ENCODE measurements at places on chromosomes 2 and 18.

GRCh38 chr18:45753286-45753685 is 29.3 kb downstream of the SLC14A1 start:
- DNase-seq: no peak

- DNase-seq: no peak
Observed at GRCh38 chr2:59824314-59824713, 729.1 kb downstream of the BCL11A start.

DNA sequence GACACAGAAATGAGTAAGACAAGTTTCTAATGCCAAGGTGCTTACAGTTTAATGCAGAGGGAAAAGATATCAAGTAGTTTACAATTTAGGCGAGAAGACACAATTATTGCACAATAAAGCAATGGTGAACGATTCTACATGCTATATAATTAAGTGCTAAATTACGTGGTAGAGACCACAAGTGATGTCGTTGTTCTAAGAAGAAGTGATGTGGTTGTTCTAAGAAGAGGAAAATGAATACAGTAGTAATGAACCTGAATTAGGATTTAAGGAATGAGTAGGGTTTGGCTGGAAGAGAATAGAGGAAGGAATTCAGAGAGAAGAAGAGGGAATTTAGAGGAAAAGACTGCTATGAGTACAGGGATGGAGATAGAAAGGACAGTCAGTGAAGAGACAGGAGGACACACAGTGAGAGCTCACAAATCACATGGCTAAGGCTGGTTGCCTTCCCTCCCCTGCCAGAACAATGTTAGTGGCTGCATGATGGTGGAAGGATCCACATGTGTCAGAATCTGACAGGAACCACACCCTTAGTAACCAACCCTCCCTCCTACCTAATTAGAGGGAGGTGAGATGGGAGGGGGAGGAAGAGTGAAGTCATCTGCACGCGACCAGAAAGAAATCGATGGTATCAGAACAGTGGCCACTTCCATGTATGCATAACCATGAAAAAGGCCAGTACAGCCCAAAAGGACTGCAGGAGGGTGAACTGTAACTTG is 44.7 kb downstream of the M1AP start:
- no peak for DNase-seq

- DNase-seq: no peak
Observed at GRCh38 chr2:59183070-59183469, 941.9 kb upstream of the FANCL start.

- no peak for DNase-seq
Observed at GRCh38 chr2:235330775-235331451, 162.9 kb upstream of the AGAP1 start.

DNA sequence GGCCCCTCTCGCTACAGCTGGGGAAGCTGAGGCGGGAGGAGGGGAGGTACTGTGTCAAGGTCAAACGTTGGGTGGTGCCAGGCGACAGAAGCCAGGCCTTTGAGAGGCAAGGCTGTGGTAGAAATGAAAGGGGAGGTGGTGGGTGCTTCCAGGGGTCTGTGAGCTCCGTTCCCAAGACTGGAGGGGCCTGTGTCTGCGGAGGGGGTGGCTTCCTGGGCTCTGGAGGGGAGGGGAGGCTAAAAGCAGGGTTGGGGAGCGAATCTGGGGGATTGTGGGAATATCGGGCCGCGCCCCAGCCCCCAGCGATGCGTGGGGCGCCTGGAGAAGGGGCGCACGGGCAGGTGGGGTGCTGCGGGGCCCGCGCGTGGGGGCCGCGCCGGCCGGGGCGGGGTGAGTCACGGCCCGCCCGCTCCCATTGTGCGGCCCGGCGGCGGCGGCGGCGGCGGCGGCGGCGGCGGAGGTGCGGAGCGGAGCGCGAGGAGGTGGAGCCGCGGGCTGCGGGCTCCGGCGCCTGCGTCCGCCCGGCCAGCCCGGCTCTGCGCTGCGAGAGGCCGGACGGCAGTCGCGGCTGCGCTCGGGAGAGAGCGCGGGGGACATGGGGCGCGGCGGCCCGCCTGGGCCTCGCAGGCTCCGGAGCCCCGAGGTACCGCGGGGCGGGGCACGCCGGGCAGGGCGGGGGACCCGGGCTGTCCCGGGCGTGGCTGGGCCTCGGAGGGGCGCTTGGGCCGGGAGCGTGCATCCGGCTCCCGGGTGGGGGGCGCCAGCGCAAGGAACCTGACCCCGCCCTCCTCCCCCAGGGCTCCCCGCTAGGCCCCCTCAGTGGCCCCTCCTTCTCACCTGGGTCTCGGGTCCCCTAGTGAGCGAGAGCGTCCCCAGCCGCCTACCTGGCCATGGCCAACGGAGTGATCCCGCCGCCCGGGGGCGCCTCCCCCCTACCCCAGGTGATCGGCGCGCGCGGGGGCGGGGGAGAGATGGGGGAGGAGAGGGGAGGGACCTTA is at the start of gene SLC4A3:
Gene SLC4A3, plus strand, starts transcription at position 528 of the 998 bp plus-strand sequence. Its CDS starts 363 bp downstream, at position 891.
- no peak for DNase-seq

GRCh38 chr2:98350411-98350810 is 4.2 kb downstream of the CNGA3 start:
- no peak for DNase-seq

DNA sequence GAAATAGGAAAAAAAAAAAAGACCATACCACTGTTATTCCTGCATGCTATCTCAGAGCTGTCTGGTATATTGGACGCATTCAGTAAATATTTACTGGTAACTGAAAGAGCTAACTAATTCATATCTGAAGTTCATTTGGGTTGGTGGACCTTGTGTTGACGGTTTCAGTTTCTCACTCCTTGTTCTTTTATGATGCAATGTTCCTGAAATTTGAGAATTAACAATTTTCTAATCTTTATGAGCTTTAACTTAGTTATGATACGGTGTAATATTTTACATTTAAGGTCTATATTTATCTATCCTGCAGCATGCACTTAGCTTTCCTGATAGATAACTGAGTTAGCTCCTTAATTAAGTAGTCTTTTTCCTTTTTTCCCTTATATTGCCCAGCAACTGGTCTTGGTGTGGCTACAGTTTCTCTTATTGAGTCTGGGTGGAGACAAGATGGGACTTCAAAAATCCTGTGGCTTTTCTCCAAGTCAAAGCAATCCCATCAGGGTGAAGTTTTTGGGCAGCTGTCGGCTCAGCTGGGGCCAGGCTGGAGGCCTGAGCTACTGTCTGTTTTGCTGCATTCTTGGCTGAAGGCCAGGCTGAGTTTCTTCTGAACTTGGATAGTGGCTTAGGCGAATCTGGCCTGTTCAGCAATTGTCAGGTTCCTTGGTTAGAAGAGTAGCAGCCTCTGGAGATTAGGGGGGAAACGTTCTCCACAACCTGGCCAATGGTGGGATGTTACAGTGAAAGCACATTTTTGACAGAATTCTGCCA is 78.4 kb upstream of the MEX3C start:
- DNase-seq: no peak

DNA sequence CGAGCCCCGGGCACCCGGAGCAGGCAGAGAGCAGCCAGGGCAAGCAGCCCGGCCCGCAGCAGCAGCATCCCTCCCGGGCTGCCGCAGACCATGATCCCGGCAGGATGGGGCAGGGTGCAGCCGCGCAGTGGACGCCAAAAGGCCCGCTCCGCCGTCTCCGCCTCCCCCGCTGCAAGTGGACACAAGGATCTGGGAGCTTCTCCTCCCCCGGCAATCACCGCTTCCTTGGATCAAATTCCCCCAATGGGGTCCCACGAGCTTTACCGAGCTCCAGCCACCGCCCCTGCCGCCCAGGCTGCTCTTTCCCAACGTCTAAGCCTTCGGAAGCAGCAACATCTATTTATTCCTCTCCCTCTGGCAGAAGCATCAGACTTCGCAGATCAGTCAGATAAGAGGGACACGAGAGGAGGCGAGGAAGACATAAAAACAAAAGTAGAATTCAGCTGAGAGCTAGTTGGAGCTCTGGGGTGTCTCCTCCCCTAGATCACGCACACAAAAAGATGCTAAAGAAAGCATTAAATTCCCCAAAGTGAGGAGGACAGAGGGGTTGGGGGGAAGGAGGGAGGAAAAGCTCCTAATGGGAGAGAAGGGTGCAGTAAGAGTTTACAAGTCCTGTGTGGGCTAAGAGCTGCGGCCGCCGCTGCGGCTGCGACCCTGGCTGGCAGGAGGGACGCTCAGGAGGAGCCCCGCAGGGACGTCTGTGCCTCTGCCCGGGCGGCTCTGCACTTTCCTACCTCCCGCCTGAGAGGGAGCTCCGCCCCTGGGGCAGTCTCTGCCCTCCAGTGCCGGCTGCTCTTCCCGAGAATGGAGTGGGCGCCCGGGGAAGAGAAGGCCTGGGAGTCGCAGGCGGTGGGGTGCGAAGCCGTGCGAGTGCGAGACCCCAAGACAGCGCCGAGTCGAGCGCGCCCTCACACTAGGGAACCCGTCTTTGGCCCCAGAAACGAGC is at the start of gene FRZB:
Gene FRZB, minus strand, starts transcription at position 177 of the 946 bp plus-strand sequence. Its CDS starts 85 bp downstream, at position 92.
- DNase-seq: no peak

DNA sequence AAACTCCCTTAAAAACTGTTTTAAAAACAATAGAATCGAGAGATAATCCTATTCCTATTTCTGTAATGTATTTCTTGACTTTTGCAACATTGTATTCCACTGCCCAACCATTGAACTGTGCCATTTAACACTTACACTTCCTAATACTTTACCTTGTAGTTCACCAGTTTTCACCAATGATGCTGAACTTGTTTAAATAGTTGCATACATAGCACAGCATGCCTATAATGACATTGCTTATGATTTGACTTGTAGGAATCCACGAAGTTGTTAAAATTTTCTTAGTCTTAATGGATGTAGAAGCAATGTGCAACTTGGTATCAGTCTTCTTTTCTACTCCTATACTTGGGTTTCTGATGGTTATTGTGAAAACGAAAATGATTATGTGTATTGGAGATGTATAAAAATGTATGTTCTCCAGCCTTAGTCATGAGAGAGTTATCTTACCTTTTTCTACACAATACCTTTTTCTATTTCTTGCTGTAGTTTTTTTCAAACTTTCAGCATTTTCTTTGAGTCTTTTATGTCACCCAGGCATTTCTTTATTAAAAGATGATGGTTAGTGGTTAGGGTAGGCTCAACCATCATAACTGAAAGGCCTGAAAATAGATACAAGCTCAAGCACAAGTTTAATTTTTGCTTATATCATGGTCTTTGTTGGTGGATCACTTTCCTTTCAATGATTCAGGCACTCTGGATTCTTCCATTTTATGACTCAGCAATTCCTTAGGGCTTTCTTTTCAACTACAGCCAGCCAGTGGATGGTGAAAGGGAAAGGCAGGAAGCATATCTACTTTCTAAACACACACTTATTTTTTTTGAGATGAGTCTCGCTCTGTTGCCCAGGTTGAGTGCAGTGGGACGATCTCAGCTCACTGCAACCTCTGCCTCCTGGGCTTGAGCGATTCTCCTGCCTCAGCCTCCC is 9.4 kb downstream of the GPD2 start:
- no peak for DNase-seq
